Panc1 (cell line): ENCODE measurements at places on chromosomes 2 and 18.

- DNase-seq: no peak
These were observed 529.1 kb upstream of the CDH7 start for GRCh38 chr18:65221736-65222135.

DNA sequence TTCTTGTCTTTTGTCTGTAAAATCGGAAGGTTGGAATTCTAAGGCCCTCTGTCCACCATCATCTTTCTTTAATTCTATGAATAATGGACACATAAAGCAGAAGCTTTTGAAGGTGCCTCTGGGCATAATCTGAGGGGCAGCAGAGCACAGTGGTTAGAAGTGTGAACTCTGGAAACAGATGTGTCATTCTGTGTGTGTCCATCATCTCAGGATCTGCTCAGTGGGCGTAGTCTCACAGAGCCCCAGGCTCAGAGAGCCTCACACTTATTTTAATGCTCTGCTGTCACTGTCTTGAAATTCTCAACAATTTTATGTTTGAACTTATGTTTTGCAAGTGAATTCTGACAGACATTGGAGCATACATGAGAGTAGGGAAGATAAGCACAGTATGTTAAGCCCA, 31.0 kb upstream of the CCDC93 start:
- no peak for DNase-seq

DNA sequence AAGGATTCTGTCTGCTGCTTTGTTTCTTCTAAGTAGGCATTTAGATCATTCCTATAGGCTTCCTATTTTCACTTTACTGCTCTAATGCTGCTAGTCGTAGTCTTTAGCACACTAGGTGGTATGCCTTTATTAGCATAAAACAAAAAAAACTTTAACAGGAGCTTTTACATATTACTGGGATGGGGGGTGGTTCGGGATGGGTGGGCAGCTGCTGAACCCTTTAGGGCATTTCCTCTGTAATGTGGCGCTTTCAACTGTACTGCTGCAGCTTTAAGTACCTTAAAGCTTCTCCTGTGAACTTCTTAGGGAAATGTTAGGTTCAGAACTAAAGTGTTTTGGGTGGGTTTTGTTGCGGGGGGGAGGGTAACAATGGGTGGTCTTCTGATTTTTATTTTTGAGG, 41.3 kb downstream of the ACTR2 start:
- no peak for DNase-seq

- no peak for DNase-seq
These were observed 2.3 kb downstream of the TMEM182 start for GRCh38 chr2:102764083-102764482.

GRCh38 chr2:234405462-234405861, 91.4 kb downstream of the ARL4C start:
- no peak for DNase-seq

- no peak for DNase-seq
These were observed 277.5 kb downstream of the AFF3 start for GRCh38 chr2:99864561-99865553.

DNA sequence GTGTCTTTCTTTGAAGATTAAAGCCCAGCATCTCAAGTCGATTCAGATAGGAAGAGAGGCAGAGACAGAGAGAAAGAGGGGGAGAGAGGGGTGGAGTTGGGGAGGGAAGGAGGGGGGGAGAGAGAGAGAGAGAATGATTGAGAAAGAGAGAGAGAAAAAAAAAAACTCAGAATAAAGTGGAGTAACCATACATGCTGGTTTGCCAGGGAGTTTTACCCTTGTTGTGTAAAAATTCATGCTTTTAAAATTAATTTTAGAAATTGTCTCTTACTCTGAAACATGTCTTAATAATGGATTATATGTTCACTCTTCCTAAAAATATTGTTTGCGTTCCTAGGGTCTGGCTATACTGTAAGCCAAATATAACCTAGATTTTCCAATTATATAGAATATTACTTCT, 908.5 kb downstream of the DSC3 start:
- no peak for DNase-seq

DNA sequence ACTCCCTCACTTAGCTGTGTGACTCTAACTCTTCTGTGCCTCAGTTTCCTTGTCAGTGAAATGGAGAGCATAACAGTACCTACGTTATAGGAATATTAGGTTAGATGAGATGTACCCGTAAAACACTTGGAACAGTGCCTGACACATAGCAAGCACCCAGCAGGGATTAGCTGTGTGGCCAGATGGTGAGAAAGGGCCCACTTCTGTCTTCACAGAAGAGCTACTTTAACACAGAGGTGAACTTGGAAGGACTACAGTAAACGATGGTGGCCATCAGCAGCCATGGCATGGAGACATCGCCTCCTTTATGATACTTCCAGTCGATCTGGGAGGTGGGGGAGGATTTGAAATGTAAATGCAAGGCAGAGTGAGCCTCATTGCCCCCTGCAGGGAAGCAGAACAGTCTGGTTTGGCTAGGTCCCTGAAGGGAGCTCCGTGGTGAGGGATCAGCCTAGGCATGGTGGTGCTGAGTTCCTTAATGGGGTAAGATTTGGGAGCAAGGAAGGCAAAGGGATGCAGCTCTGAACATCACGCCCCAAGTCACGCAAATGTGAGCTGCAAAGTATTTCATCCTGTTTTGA, 101.7 kb upstream of the ALPP start:
- no peak for DNase-seq

DNA sequence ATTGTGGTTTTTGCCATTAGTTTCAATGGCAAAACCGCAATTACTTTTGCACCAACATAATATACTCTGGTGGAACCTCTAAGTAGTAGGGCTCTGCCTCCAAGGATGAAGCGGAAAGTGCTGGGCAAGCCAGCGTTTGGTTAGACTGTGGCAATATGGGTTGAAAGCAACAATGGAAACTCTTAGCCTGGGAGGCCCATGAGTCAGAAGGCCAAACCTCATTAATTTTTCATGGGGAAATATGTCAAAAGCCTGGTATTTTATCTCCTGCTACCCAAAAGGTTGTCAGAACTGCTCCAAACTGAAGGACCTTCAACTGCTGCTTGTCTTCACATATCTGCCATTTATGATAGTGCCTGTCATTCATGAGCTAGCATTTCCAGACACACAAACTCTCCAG, 179.1 kb upstream of the CYP26B1 start:
- no peak for DNase-seq

GRCh38 chr2:170966648-170967396, 37.8 kb downstream of the GORASP2 start:
- DNase-seq: no peak

DNA sequence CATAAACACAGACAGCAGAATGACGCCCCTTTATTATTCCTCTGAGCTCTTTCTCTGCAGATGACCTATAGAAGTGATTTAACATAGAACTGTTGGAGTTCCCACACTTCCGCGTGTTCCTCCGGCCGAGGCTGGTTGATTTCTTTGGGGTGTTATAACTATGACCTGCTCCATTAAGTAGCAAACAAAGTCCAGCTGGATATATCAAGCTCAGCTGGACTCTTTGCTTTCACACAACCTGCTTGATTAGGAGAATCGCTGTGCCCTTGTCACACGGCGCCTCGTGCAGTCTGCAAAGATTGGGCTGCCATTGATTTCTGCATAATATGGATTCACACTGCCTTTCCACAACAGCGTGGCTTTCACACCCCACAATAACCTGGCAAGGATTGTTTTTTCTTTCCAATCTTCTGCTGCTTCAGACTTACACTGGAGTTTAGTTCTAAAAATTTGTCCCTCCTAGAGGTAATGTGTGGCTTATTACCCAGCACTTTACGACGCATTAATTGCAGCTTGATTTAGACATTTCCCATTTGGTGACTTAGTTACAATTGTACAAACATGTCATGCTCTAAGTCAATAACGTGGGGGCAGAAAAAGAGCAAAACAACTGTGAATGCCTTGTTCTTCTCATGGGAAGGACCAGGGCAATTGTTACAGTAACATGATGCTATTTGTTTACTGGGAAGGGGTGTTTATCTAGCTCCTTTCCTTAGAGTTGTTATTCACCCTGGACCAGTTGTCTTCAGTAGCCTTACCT, 485.7 kb downstream of the TXNL1 start:
- no peak for DNase-seq

DNA sequence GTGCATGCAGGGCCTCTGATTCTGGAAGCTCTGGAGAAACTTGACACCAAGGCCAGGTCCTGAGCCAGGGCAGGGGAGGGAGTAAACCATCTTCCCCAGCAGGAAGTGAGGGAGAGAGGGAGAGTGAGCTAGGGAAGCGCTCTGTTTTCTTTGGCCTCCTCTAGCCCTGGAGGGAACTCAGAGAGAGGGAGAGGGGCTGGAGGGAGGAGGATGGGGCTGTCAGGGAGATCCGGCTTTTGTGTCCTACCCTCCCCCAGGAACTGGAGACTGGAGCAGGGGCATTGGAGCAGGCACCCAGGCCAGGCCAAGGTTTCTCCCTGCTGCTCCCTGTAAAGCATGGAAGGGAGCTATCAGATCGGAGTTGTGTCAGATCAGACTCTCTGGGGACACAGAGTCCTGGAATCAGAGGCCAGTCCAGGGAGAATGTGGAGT, 22.7 kb upstream of the PKDCC start:
- DNase-seq: no peak

DNA sequence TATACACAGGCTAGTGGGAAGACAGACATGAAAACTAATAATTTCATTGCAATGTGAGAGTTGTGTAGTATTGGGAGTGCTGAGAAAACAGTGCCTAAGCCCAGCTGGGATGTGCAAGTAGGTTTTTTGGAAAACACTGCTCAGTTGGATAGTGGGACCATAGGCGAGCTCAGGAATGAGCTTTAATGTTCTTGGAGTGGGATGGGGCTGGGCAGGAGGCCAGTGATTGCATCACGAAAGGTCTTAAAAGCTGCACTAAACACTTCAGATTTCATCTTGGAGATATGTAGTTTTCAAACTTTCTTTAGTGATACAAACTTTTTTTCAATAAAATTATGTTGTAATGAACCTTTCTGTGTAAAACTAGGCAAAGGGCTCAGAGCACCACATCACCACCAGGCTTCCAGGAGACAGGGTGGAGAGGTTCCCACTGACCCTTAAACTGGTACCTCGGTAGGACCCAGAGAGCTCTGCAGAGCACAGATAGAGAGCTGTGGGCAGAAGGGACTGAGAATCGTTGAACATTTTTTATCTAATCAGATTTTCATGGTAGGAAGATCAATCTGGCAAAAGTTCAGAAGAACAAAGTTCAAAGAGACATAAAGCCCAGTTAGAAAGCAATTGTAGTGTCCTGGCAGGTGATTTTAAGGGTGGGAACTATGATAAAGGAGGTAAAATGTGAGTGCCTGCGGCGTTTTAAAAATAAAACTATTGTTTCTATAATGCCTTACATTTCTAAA, 176.2 kb downstream of the TRABD2A start:
- no peak for DNase-seq

DNA sequence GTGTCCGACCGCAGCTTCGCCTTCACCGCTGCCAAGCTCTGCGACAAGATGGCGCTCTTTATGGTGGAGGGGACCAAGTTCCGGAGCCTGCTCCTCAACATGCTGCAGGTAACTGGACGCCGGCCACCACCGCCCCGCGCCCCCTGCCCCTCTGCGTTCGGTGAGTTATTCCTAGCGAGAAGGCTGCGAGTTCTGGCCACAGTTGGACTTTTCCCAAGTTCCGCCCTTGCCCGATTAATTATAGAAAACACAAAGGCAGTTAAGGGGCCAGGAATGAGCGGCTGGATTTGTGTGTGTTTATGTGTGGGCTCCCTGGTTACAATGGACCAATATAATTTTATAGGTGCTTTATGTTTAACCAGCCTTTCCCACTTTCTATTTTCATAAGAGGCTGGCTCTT, 189.2 kb downstream of the SMAD7 start:
- DNase-seq: no peak

GRCh38 chr2:65103013-65103715, 26.7 kb downstream of the RAB1A start:
- DNase-seq: no peak

DNA sequence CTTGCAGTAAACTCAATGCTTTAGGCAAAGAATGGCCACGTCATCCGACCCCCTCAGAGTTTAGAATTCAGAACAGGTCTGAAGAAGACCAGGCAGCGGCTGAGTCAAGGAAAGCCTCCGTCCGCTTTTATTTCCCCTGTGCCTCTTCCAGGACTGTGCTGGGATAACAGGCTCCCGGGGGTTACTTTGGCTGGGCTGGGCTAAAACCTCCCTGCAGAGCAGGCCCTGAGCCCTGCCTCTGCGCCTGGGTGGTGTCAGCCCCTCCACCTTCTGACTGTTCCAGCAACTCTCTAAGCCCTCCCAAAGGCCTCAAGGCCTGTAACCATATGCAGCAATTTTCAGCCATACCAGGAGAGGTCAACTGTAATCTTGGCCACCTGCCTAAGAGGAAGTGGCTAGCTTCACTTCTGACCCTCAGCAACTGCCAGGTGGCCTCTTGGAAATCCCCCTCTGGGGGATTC, 166.5 kb downstream of the RPIA start:
- no peak for DNase-seq

DNA sequence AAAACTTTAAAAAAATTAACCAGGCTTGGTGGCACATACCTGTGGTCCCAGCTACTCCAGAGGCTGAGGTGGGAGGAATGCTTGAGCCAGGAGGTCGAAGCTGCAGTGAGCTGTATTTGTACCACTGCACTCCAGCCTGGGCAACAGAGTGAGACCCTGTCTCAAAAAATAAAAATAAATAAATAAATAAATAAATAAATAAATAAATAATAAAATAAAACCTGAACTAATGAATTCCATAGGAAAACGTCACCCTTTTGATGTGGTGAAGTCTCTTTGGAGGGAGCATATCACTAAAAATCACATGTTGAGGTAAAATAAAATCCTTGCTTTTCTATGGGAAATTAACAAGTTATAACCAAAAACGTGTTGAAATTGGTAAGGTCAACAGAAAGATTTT, 29.6 kb upstream of the ITGAV start:
- DNase-seq: no peak

- no peak for DNase-seq
These were observed 852 bp upstream of the KCNH7 start for GRCh38 chr2:162839419-162839818.

DNA sequence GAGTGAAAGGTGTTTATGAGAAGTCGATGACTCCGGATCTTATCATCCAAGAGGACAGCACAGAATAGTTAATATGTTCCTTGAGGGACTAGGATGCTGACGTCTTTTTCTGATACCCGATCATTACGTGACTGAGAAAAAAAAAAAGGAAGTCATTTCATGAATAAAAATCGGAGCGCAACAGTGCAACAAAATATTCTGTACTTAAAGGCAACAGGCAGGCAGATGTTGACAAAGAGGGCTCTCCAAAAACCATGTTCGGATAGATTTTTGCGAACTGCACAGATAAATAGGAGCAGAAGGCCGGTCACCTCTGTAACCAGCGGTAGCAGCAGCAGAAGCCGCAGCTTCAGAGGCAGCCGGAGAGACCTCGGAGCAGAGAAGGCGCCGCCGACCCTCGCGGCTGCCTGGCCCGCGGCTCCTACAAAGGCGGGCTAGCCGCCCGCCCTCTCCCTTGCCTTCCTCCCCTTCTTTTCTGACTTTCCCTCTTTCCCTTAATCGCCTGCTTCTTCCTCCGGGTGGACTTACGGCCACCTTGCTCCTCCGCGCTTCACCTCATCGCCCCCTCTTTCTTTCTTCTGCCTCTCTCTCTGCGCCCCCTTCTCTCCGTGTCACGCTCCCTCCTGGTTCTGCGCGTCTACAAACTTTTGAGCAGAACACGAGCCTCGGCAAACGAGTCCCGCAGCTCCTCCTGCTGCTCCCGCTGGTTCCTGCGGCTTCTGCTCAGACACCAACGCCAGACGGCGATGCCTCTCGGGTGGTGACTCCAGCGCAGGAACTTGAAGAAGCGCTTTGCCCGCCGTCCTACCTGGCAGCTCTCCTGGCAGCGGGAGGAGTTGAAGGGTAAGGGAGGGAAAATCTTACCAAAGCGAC, at the start of gene ADCYAP1:
TSS of gene ADCYAP1 (plus strand) at position 654 of the 873 bp plus-strand sequence. CDS start 516 bp downstream, outside the sequence.
- no peak for DNase-seq
